ENCODE measurements at places on chromosomes 2 and 18.

GRCh38 chr2:39620067-39620466 lies 45.6 kb upstream of the TMEM178A start:
- peak; percentile 22 for DNase-seq

DNA sequence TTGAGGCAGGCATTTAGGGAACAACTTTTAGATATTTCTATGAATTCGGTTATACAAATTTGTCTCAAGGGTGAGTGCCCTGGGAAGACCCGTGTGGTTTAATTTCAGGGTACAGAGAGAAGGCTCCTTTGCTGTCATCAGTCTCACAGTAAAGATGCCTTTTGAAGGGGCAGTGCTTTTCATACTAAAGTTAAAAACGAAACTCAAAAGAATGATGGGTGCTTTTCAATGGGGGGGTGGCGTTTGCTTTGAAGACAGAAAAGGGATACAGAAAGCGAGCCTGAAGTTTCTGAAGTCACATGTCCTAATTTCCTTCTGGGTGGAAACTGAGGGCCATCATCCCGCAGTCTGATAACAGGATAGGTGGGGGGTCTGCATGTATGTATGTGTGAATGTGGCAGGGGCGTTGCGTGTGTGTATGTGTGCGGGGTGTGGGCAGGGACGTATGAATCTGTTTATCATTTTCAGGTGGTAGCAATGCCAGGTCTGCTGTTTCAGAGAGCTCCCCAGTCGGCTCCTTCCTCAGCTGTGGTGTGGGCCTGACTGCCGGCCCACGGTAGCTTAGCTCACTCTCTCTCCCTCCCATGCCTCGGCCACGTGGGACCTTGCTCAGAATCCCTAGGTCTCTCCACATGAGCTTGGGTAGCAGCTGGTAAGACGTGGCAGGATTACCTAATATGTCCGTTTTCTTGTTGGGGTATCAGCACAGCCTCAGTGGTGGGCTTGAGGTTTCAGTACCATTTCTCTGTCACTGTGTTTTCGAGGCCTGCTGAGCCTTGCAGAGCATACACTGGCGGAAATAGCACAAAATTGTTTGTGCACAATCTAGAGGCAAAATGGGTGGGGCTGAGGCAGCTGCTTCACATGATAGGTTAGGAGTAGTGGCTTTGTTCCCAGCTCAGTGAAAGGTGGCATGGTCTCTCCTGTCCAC lies 32.7 kb downstream of the ARHGAP25 start:
- peak; percentile 44 for DNase-seq

DNA sequence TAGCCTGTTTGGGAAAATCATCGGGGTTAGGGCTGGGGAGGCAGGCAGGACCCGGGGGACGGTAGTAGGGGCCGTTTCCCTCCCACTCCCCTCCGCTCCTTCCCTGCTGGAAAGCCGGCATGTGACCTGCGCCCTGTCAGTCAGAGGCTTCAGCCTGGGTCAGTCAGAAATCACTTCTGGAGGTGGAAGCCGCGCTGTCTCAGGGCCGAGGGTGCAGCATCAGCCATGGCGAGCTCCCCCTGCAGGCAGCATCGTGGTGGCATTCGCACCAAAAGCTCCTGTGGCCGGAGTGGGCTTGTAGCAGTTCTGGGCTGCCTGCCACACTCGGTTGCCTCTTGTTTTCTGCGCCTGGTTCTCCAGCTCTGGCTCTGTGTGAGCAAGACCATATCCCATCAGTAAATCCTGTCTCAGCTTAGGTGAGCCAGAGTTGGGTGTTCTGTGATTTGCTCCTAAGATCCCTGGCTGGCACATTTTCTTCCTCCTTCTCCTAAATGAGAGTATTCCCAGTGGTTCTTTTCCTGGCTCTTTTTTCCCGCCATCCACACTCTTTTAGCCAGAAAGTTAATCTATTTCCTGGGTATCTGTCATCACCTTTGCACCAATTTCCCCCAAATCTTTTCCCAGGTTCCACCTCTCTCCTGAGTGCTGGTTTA lies 123.9 kb upstream of the CD302 start:
- peak; percentile 85 for DNase-seq

DNA sequence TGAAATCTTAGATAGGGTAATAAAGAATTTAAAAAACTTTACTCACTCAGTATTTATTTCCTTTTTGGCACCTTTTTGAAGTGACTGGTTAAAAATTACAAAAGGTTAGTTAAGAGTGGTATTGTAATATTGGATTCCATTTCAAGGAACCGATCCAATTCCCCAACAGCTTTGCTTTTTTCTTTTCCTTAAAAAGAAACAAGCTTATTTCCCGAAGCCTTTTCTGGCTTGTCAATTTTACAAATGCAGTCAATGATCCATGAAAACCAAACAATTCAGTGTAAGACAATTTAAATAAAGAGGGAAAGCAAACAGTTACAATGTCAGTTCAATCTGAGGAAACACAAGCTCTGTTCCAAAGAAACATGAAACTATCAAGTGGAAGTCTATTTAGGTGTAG lies 200.2 kb downstream of the RIT2 start:
- no peak for DNase-seq

- peak; percentile 19 for DNase-seq
Observed at GRCh38 chr2:184463102-184463865, 135.0 kb upstream of the ZNF804A start.

- DNase-seq, result no peak
Observed at GRCh38 chr2:43193652-43194120, 32.7 kb downstream of the ZFP36L2 start.

- DNase-seq, result no peak
Observed at GRCh38 chr2:189104934-189105333, 74.6 kb downstream of the COL5A2 start.

GRCh38 chr2:227186751-227187150 lies 22.3 kb downstream of the COL4A3 start:
- DNase-seq, result no peak

DNA sequence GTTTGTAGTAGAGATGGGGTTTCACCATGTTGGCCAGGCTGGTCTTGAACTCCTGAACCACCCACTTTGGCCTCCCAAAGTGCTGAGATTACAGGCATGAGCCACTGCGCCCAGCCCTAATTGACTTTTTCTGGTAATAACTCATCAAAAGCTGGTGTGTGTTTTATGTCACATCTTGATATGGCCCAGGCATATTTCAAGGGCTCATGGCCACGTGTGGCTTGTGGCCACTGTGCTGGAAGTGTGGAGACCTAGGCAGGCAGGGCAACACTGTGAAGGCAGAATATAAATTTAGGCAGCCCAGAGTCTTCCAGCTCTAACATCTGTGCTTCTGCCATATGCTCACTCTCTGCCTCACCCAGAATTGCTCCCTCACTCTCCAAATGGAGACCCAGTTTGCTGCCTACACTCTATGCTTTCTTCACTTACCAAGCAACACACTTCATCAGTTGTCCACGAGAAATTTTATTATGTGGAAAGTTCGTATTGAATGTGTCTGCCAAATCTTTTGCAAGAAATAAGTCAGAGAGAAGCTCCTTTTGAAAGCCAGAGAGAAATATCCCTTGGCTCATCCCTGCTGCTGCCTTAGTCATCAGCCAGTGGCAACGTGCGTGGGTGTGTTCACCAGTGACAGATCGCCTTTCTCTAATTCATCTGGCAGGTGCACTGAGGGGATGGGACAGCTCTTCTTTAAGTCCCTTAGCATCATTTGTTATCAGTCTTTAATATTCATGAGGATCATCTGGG lies 129.4 kb upstream of the CXCR4 start:
- DNase-seq, result no peak

- DNase-seq, result no peak
Observed at GRCh38 chr18:62755946-62756345, 40.6 kb downstream of the PHLPP1 start.

GRCh38 chr2:19802086-19802841 lies 99.5 kb downstream of the TTC32 start:
- DNase-seq, result no peak

DNA sequence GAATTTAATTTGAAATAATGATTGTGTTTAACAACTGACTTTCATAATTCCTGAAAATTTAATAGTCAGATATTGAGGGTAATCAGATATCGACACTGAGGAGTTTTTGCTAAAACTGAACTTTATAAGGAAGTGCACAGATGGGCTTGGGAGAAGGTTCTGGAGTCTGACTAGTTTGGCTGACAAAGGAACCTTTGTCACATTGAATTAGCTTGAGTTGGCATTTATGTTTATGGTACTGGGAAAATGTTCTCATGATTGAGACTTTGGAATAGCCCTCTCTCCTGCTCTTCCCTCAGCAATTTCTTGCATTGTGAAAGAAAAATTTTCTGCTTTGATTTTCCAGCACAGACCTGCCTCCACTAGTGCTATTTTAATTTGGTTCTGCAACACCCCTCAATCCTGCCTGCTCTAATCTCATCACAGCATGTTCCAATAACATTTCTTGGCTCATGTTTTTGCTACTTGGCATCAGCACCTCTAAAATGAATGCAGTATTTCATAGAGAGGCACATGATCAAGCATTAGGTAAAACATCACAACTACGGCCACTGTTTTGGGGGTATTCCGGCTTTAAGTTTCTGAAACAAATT lies 133.9 kb upstream of the FSHR start:
- no peak for DNase-seq

GRCh38 chr2:46252891-46253659 lies 44.1 kb upstream of the EPAS1 start:
- DNase-seq, result no peak

DNA sequence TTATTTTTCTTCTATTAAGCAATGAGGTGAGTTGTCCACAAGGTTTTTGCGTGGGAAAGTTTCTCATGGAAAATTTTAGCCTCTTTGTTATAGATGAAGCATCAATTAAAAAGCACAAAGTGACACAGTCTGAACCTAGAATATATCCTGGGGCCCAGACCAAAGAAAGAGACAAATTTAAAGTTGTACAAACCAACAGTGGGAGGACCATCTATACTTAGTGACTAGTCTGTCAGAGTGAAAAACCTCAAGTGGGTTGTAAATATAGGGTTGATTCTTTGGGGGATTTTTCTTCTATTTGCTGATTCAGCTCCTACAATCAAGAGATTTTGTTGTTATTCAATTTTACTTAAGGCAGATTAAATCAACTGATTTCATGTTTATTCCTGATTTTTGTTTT lies 256.2 kb downstream of the SATB2 start:
- DNase-seq, result no peak

GRCh38 chr2:176161825-176162626 lies 4.9 kb downstream of the HOXD3 start:
- DNase-seq, result no peak

DNA sequence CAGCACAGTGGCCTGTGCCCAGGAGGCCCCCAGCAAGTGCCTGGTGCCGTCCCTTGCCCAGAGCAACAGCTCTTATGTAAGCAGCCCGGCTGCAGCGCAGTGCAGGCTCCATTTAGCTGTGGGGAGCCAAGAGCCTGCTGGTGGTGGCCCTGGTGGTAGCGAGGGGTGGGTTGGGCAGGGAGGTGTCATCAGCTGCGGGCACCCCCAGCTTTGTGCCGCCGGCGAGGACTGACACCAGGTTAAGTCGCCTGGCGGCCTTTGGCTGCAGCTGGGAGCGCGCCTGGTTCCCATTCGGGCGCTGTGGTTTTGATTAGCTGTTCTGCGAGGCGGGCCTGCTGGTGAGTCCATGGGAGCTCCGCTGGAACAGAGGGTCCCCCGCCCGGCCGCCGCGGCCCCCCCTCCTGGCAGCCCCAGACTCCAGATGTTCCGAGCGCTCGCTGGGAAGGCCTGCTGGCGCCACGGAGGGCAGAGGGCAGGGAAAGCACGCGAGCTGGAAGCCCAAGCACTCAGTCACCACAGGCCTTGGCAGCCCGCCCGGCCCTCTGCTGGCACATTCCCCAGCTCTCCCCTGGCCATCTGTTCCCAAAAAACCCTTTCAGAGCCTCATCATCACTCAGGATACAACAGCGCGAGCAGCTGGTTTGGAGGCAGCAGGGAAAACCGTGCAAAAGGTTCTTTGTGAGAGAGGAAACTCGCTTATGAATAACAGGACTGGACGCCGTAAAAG lies 18.4 kb downstream of the ATOH8 start:
- peak; percentile 91 for DNase-seq

- DNase-seq, result no peak
Observed at GRCh38 chr2:228841475-228841874, 429.6 kb downstream of the PID1 start.

- DNase-seq, result no peak
Observed at GRCh38 chr2:109471658-109472057, 142.1 kb downstream of the SEPTIN10 start.

GRCh38 chr2:54610700-54611099 lies 112.8 kb upstream of the EML6 start:
- no peak for DNase-seq

DNA sequence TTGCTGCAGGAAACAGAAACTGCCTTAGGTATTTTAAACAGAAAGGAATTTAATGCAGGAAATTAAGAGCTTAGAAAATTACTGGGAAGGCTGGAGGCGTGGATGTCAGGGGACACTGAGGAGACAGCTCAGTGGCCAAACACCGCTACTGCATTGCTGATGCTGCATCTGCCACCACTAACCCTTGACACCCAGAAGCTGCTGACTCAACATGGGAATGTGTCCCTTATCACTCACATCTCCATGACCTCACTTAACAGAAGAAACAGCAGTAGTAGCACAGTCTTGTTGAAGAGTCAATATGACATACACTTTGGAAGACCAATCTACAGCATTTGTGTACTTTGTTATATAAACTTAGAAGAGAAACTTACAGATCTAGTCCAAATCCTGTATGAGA lies 906.1 kb downstream of the SLC4A3 start:
- no peak for DNase-seq

DNA sequence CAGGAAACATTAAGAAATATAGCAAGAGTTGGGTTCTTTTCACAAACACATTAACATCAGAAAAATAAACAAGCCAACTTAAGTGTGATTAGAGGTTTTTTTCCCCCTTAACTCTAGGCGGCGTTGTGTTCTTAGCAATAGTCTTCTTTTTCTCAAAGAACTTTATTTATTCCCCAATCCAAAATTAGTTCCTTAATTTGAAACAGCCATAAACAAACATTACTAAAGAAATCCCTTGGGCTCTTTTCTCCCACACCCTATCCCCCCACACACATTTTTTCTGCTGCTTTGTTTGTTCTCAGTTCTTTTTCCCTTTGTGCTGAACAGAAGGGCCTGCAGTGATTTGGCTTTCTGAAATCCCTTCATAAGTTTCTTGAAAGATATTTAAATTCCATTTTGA lies 13.2 kb upstream of the MYO1B start:
- DNase-seq, result no peak

- no peak for DNase-seq
Observed at GRCh38 chr2:151619337-151619989, 114.8 kb downstream of the NEB start.

DNA sequence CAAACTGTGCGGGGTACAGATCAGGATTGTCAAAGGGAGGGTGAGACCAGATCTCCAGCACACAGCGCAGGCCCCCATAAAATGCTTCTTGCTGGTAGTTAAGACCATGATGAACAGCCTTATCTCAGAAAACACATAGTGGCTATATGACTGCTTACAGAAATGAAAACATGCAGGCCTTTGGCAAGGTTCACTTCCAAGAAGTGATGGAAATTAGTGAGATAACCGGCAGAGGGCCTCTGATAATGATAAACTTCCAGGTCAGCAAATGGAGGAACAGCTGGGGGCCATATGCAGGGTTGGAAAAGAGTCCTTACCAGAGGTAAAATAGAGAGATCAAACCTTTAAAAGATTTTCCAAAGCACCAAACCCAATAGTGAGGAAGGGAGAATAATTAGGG lies 46.6 kb downstream of the CFAP221 start:
- no peak for DNase-seq

All from transverse colon (tissue), 4 donors.